Stimulated activated CD8-positive, alpha-beta memory T cell treated with anti-CD3 and anti-CD28 coated beads, Interleukin-7, amount 100 ng/mL, for 1 hour (primary cell): ENCODE measurements at places on chromosomes 13 and 19.

GRCh38 chr13:91904005-91904404 is 505.6 kb downstream of the GPC5 start:
- no peak for DNase-seq

GRCh38 chr19:10580979-10581631 is 6.0 kb downstream of the AP1M2 start:
- DNase-seq, result peak; percentile 85

DNA sequence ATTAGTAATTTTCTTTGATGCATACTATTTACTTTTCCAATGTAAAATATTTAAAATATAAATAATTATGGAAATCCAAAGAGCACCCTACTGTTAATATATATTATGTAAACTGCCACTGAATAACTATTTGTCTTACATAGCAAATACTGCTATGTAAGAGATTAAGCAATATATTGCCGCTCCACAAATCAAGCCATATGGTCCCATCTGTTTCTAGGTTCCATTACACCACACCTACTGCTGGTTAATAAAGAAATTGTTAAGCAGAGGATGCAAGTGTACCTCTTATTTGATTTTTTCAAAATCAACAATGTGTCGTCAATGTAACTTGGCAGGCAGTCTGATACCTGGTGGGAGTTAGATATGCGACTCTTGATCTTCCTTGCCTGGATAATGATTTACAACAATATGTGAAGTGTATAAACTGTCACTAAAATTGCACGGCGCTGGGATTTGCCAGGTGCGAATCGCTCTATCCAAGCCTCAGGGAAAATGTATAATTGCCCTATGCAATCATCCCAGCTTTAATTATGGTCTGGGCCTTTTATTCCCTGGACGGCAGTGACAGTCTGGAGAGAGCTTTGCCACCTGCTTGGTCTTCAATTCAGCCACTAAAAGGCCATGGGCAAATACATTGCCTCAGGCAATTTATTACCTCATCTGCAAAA is 16.0 kb downstream of the SMAD9 start:
- DNase-seq, result no peak

DNA sequence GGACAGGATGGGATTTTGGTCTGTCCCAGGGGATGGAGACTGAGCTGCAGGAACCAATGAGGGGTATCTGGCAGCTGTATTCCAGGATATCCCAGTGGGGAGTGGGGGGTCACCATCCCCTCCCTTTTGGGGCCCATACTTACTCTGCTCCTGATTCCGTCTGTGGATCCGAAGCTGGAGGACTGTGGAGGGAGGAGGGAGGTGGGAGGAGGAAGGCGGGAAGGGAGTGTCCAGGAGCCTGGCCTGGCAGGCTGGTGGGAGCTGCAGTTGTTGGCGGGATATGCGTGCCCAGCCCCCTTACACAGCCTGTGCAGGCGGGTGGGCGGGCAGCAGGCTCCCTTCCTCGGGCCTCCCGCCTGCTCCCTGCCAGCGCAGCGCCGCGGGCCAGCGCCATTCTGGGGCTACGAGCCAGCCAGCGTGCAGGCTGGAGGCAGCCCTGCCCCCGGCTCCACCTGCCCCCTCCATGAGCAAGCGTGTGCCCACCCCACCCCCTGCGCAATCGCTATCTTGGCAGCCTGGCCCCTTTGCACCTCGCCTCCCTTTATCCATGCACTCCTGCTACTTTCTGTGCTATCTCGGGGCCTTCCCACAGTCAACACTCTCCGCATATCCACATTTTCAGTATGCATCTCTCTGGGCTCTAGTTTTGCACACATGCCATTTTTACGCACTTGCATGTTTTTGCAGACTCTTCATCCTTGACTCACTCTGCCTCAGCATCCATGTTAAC is 2.8 kb downstream of the MAMSTR start:
- DNase-seq, result no peak

DNA sequence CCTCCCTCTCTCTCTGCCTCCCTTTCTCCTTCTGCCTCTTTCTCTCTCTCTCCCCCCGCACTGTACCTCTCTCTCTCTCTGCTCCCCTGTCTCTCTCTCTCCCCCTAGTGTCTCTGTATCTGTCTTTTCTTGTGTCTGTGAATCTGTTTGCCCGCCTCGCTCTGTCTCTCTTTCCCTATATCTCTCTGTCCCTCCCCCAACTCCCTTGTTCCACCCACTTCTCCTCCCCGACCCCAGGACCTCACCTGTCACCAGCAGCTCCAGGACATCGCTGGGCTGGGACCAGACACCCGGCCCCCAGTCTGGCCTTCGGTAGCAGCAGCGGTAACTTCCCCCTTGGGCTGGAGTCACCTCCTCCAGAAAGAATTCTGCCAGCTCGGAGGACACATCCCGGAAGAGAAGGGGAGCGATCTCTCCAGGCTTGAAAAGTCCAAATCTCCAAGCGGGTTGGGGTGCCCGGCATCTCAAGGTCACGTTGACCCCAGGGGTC is 3.9 kb downstream of the OSCAR start:
- no peak for DNase-seq

GRCh38 chr13:108915095-108915633 is 285.8 kb downstream of the MYO16 start:
- no peak for DNase-seq

GRCh38 chr13:39788102-39788501 is 132.6 kb downstream of the COG6 start:
- DNase-seq, result no peak

DNA sequence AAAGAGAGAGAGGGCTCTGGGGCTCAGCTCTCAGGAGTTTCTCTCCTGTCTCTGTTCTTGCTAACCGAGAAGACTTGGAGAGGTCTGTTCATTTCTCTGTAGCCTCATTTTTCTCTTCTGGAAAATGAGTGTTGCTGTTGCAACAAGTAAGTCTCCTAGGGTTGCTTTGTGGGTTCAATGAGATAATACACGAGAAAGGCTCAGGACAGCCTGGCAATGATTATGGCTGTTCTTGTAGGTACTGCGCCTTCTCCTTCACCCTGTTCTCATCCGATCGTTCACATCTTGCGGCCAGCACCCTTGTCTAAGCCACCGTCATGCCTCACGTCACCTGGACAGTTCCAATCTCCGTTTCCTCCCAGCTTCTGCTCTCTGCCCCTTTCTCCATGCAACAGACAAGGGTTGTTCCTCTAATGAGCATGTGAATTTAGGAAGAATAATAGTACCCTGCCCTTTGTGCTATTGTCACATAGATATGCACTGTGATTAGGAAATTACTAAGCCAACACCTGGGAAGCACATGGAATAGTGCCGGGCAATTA is 4.2 kb downstream of the C5AR1 start:
- no peak for DNase-seq

GRCh38 chr19:43525836-43526771 is 897 bp downstream of the ETHE1 start:
- no peak for DNase-seq

GRCh38 chr19:10724573-10725071 is 6.7 kb downstream of the DNM2 start:
- DNase-seq, result no peak

GRCh38 chr13:81382246-81382645 is 1041.3 kb upstream of the SPRY2 start:
- DNase-seq, result no peak

GRCh38 chr19:52343548-52343947 is 7.5 kb downstream of the ZNF610 start:
- peak; percentile 19 for DNase-seq

DNA sequence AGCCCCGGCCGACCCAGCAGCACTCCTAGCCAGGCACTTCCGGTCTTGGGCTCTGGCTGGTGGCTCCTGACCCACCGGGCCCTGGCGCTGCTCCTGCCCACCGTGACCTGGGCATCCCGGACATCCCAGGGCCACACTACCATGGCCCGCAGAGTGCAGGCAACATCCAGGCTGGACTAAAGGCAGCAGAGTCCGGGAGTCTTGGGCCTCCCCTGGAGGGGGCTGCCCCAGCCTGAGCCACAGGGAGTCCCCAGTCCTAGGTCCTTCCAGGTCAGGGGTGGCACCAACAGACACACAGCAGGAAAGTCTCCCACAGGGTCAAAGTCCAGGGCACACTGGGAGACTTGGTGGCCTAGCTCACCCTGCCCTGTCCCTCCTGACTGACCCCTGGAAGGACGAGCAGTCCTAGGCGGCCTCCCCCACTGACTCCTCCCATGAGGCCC is 10.8 kb downstream of the LSM4 start:
- no peak for DNase-seq

DNA sequence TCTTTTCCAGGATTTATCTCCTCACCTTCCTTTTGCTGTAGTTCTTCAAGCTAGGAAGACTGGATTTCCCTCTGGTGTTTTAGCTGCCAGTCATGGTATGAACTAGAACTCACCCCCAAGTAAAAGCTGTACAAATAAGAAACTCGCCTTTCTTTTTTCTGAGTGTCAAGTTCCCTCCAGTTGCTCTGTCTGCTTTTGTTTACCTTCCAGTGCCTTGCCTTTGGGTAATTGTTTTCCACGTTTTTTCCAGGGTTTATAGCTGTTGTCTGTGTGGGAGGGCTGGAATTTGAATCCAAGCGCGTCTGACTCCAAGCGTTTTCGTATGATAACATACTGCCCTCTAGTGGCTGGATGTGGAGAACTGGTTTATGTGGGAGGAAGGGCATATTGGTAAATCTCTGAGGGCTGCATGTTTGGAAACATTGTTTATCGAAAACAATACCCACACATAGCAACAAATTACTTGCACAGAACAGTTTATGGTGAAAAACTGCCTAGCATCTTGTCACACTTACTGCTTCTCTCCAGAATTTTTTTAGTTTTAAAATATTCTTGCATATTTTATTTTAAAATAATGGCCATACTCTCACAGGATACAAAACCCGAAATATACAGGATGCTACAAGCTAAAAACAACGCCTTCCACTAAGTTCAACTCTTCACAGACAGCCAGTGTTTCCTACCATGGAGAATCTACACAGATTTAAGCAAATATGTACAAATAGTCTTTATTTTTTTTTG is 19.2 kb downstream of the RCN3 start:
- no peak for DNase-seq

- no peak for DNase-seq
Observed at GRCh38 chr13:34257966-34258365, 440.0 kb downstream of the RFC3 start.

- no peak for DNase-seq
Observed at GRCh38 chr13:60001889-60002288, 161.8 kb downstream of the DIAPH3 start.

GRCh38 chr19:14073925-14074838 is 1.6 kb downstream of the MISP3 start:
- DNase-seq, result no peak

- no peak for DNase-seq
Observed at GRCh38 chr19:31271306-31271911, 77.8 kb downstream of the TSHZ3 start.
